ENCODE measurements at places on chromosomes 5 and 9.

DNA sequence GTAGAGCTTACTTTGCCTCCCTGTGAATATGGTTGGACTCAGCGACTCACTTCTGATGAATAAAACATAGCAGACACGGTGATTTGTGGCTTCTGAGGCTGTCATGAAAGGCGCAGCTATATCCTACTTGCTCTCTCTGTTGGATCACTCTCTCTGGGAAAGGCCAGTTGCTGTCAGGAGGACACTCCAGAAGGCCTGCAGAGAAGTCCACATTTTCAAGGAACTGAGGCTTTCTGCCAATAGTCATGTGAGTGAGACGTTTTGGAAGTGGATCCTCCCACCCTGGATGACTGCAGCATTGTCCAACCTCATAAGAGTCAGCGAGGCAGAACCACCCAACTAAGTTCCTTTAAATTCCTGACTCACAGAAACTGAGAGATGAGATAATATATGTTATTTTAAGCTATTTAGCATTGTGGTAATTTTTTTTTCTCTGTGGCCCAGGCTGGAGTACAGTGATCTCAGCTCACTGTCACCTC lies 156.0 kb upstream of the MAST4 start:
- no peak overlapping the region for H3K4me3 ChIP-seq
- no peaks in the 10 kb centered on the region for H3K4me1 ChIP-seq
- H3K27me3 ChIP-seq: no peaks in the 10 kb centered on the region
- DNase-seq: no peak

- no peaks in the 10 kb centered on the region for H3K4me1 ChIP-seq
- no peak overlapping the region for H3K4me3 ChIP-seq
- peak; percentile 24 for DNase-seq
- H3K27me3 ChIP-seq: peaks cover 2% of the 10 kb centered on the region
Observed at GRCh38 chr5:74342948-74343682, 297.4 kb downstream of the ENC1 start.

- no peaks in the 10 kb centered on the region for H3K27me3 ChIP-seq
- DNase-seq: peak; percentile 59
- no peaks in the 10 kb centered on the region for H3K36me3 ChIP-seq
- H3K4me1 ChIP-seq: no peaks in the 10 kb centered on the region
- H3K4me3 ChIP-seq: no peak overlapping the region
Observed at GRCh38 chr5:148998174-148998797, 64.6 kb downstream of the SH3TC2 start.

DNA sequence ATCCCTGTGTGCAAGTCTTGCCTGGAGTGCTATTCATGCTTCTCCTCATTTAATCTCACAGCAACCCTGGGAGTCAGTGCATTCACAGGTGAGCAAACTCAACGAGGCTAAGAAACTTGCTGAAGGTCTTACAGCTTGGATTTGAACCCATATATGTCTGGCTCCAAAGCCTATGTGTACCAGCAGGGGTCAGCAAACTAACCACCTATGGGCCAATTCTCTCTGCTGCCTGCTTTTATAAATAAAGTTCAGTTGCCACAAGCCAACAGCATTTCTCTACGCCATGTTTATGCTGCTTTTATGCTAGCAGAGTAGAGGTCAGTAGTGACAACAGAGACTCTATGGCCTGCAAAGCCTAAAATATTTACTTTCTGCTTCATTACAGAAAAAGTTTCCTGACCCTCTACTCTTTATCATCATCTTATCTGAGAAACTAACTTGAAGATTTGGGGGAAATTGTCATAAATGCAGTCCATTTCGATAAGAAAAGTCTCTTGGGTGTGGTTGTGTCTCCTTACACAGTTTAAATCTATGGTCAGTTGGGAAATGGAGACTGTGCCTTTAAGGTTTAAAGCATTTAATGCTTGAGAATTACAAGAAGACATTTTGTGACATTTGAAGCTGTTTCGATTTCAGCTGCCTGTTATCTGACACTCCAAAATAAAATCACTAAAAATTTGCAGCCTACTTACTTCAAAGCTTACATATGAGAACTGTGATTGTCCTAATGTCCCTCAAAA lies 137.7 kb downstream of the PRELID2 start:
- no peak overlapping the region for H3K4me3 ChIP-seq
- peak; percentile 68 for DNase-seq
- H3K4me1 ChIP-seq: no peaks in the 10 kb centered on the region
- no peak overlapping the region for H3K27ac ChIP-seq

DNA sequence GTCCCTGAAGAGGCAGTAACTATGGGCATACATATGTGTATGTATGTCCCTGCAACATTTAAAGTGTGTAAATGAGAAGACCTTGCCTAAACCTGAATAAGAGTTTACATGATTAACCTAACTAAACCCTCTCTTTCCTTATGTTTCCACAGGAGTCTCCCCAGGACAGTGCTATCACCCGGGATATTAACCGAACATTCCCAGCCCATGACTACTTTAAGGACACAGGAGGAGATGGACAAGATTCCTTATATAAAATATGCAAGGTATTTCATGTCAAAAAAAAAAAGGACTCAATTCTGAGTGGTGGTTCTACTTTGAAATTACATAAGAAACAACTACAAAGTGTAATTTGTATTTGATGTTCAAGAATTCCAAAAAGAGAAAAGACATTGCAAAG lies 31.7 kb downstream of the GPR21 start:
- H3K27me3 ChIP-seq: no peaks in the 10 kb centered on the region
- peak overlapping the region; percentile 29 for H3K27ac ChIP-seq
- no peak for DNase-seq
- no peak overlapping the region for H3K4me3 ChIP-seq
- peaks cover 34% of the 10 kb centered on the region for H3K36me3 ChIP-seq

Data from common myeloid progenitor, CD34-positive (primary cell).